ENCODE measurements at places on chromosomes 3 and 15.

DNA sequence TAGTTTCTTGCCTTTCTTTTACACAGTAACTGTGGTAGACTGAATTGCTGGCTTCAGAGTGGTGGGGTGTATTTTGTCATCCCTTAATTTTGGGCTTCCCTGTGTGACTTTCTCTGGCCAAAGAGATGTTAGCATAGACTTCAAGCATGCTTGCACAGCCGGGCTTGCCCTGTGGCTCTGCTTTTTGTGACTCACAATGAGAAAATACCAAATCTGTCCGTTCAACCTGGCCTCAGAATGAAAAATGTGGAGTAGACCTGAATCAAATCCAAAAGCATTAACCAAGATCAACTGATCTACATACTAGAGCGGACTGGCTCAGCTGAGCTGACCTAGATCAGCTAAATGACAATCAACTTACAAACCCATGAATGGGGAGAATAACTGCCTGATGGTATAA lies 51.4 kb downstream of the PLAAT1 start:
- DNase-seq, result no peak

DNA sequence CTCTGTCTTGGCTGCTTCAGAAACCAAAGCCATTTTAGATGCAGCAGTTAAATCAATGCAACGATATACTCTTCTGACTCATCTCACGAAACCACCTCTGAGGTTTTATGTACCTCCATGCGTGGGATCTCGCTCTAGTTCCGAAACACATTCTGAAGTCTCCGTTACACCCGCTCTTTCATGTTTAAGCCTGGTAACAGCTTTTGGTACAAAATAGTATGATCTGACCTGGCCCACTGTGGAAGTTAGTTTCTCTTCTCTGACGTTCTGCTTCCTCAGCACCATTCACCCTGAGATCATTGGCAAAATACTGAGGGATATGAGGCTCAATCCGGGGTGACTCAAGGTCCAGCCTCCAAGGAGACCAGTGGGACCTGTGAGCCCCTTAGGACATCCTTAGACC lies 121.9 kb downstream of the TMEM266 start:
- no peak for DNase-seq

DNA sequence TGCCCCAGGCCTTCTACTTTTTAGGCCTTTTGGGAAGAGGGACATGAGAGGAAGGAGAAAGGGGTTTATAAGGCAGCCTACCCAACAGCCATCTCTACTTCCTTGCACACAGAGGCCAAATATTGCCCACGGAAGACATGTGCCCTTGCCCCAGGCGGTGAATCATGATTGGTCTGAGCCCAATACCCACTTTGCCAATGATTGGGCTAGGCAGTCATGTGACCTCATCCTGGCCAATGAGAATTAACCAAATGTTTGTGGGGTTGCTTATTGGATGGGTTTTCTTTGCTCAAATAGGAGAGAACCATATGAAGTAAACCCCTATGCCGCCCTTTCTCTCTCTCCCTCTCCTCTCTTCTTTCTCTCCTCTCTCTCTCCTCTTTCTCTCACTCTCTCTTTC lies 42.2 kb upstream of the ATP1B3 start:
- DNase-seq, result no peak

DNA sequence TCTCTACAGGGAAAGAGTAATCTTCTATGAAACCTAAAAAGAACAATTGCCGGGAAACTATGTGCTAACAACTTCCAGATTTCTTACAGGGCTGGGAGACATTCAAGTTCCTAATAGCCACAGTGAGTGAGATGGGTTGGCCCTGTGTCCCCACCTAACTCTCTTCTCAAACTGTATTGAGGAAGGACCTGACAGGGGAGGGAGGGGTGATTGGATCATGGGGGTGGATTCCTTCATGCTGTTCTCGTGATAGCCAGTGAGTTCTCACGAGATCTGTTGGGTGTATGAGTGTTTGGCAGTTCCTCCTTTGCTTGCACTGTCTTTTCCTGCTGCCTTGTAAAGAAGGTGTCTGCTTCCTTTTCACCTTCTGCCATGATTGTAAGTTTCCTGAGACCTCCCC lies 958.7 kb downstream of the AGBL1 start:
- DNase-seq, result no peak

DNA sequence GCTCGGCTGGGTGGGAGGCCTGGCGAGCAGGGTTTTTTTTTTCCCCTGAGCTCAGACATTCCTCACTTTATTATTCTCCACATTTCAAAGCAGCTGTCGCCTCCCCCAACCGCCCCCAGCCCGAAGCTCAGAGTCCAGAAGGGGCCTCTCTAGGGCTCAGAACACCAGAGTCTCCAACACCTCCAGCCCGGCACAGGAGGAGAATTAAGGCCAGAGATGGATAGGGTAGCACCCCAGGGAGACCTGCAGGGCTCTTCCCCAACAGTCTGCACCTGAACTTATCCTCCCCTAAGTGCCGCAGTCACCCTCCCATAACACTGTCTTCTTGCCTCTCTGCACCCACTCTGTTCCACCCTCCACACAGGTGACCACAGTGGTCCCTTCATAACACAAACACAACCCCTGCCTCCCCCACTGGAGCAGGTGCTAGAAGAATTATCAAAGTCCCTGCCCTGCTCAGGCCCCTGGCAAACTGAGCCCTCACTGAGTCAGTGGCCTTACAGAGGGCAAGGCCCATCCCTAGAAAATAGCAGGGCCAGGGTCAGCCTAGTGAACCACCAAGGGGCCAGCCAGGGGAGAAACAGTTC lies 14.1 kb downstream of the MYL3 start:
- no peak for DNase-seq

DNA sequence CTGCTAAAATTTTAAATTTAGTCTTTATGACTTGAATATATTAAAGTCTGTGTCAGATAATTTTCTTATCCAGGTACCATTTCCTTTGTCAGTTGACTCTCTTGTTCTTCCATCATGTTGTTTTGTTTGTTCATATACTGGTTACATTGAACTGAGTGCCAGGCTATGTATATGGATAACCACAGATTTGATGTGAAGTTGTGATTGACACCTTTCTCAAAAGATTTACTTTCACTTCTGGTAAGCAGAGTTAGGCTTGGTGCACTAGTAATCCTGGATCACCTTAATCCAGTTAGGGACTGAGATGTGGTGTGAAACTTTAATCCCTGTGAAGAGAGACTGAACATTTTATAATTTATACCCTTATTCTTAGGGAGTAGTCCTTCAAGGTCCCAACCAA lies 99.4 kb downstream of the ADAM10 start:
- no peak for DNase-seq

GRCh38 chr3:171966533-171967136 lies 72.7 kb upstream of the FNDC3B start:
- DNase-seq, result no peak

GRCh38 chr3:135175728-135176277 lies 380.7 kb downstream of the EPHB1 start:
- no peak for DNase-seq

GRCh38 chr3:194577986-194578905 lies 55.0 kb downstream of the TMEM44 start:
- DNase-seq, result no peak

DNA sequence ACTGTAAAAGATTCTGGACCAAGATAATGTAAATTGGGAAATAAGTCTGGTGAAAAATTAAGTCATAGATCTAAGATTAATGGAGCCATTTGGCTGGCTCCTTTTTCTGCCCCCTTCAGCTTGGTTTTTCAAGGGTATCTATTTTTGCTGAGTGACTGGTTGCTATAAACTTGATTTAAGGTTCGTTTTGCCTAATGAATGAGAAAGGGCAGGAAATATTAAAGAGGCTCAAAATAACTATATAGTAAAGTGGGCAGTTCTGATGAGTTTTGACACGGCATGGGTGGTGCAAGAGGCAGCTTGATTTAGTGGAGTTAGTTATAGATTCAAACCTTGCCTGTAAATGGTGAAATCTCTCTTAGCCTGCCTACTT lies 140.7 kb downstream of the STAC start:
- DNase-seq, result no peak
